Stimulated activated CD8-positive, alpha-beta memory T cell treated with anti-CD3 and anti-CD28 coated beads, Interleukin-4, amount 100 ng/mL, for 24 hours (primary cell): ENCODE measurements at places on chromosomes 2 and 18.

DNA sequence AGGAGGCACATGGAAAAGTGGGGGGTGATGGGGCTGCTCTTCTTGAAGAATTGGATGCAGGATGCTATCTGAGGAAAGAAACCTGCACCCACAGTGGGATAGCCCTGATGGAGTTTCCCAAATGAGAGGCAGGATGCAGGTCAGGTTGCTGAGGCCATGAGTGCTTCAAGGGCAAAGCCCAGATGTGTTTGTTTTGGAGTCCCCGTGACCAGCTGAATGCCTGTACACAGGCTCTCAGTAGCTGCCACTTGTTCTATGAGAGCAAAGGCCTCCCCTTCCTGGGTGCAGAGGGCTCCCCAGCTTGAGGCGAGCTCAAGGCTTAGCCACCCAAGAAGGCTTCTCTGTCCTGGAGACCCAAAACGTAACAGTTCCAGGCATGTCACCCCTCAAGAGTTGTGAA, 192.7 kb downstream of the SEPTIN10 start:
- DNase-seq, result no peak

DNA sequence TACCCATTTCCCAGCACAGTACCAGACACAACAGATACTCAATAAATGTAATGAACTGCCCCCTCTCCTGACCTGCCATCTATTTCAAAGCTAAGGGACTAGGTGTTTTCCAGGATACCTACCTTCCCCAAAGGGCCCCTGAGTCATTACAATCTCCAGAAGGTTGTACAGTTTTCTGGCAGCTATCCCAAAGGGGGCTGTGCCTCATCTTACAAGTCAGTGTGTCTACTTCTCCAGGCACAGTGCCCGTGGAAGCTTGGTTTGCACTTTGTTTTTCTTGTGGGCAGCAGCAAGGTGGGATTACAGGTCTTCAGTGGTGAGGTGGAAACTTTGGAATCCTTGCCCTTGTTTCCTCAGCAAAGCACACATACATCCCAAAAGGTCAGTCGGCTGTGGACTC, 62.8 kb upstream of the CYP26B1 start:
- DNase-seq, result no peak

DNA sequence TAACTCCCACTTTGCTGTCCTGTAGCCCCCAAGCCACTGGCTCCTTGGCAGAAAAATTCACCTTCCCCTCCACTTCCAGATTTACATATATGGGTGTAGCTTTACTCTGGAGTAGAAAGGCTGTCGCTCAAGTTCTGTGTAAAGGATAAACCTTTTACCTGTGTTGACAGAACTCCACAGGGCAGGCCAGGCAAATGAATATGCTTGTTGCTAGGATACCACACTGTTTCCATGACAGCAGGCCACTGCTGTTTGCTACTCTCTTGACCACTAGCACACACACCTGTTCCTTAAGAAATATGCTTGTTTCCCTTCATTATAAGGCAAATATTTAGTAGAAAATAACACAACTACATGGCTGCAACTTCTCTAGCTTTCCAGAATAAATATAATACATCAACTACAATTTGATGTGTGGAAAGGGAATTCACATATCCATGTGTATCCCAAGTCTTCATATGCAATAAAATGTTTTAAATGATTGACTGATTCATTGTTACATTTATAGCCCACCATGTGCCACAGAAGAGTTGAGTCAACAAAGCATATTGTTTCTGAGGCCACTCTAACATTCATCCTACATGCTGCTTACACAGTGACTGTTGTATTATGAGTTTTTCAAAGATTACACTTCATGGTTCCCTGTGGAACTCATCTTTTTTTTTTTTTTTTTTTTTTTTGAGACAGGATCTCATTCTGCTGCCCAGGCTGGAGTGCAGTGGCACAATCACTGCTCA, 56.2 kb upstream of the ROCK1 start:
- no peak for DNase-seq

- DNase-seq, result no peak
Measured at GRCh38 chr18:32668956-32669355, 103.9 kb downstream of the KLHL14 start.

- no peak for DNase-seq
Measured at GRCh38 chr2:242038928-242039341, 169.4 kb downstream of the RTP5 start.

GRCh38 chr2:109533823-109534222, 79.9 kb downstream of the SEPTIN10 start:
- no peak for DNase-seq

GRCh38 chr18:38244480-38244879, 678.9 kb upstream of the CELF4 start:
- DNase-seq, result no peak

- DNase-seq, result no peak
Measured at GRCh38 chr2:179837408-179837807, 24.0 kb downstream of the ZNF385B start.

DNA sequence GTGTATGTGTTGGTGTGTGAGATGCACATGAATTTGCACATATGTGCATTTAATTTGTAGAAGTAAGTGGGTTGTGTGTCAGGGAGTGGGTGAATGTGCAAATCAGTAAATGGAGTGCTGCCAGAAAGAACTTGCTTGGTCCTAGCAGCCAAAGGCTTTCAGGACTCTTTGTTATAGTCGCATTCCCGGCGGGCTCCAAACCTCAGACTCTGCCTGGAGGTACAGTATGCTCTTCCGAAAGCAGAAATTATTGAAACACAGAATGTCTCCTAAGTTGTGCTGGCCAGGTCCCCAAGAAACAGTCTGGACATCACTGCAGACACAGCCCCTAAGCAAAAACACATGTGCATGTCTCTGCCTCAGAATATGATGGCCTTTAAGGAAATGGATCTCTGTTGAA, 232.4 kb downstream of the INSIG2 start:
- DNase-seq, result no peak

DNA sequence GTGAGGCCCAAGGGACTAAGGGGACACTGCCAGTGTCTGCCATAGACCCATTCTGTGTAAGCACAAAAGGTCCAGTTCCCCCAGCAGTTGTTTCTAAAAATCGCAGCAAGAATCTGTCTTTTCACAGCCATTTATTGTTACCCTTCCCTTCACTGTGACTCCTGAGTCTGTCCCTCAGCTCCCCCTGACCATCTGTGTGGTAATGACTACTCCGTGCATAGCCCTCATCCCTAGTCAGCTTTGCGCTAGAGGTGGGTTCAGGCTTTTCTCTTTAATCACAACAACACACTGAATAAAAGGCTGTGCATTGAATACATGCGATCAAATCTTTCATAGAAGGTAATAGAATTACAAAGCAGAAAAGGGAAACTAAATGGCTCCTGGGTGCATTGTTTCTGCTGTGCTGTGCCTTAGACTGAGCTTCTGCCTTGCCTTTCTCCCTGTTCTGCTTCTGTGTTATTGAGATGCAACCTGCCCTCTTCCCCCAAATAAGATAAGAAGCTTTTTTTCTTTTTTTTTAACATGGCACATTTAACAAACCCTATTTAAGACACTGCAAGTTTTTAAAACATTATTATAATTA, 836.0 kb upstream of the CDH2 start:
- DNase-seq, result no peak

DNA sequence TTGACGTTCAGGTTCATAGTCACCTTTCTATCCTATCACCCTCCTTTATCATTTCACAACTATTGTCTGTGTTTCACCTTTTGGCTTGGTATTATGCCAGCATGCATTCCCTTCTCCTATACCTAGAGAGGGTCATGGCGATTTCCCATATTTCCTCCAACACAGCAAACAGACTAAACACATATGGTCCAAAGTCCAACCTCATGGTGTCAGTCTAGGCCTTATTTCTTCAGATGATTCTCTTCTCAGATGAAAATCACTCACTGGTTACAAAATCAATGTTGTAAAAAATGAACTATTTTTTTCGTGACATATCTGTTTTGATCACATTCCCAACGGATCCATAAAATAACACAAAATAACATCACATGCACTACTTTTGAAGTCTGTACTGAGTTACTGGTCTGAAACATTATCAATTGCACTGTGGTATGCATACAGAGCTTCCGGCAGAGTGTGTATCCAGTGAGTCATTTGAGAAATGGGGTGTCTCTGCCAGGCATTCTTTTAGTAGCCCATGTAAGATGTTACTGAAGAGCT, 204.8 kb upstream of the GALNT5 start:
- DNase-seq, result no peak

- DNase-seq, result no peak
Measured at GRCh38 chr2:19505-19904, 26.8 kb downstream of the FAM110C start.

DNA sequence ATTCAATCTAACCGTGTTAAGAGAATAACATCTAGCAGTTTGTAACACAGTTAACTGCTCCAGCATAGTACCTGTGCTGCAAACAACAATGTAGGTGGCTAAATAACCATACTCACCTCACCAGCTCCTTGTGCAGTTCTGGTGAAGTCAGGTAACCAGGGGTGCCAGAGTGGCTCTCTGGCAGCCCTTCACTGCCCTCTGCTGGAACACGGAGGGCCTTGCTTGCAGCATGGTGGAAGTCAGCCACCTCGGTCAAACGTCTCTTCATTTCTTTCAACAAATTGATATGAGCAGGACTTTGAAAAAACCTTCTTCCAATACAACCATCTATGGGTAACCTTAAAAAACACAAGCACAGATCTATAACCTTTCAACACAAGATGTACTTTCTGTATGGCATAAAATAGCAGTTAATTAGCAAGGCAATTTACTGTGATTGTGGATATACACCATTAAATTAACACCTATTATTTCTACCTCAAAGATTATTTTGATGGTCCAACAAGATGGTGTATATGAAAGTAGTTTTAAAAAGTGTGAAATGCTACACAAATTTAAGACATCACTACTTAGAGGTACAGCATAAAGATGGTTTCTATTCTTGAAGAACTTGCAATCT, 56.6 kb downstream of the EPG5 start:
- DNase-seq, result peak; percentile 52

DNA sequence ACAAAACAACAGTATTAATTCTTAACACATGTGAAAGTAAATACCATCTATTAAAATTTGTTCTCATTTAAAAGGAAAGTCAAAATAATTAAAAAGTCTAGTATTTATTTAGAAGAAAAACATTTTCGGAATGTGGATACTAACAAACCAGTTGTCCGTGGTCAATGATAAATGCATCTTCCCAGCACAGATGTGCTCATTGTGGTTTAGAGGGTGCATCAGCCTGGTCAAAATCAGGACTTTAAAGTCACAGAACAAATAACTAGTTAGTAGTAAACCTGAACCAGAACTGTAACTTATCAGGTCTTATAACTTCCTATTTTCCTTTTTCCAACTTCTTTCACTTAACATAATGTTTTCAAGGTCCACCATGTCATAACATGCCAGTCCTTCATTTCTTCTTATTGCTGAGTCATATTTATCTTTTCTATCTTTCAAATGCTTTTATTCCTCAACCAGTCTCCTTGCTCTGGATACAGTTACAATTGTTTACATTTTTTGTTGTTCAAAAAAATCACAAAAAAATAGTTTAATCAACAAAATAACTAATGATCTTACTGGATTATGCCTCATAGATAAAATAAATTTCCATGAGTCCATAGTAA, 55.8 kb downstream of the ID2 start:
- DNase-seq, result no peak

GRCh38 chr18:61955644-61956043, 62.8 kb upstream of the RNF152 start:
- DNase-seq, result no peak

GRCh38 chr2:241796209-241796608, 12.8 kb upstream of the NEU4 start:
- no peak for DNase-seq

DNA sequence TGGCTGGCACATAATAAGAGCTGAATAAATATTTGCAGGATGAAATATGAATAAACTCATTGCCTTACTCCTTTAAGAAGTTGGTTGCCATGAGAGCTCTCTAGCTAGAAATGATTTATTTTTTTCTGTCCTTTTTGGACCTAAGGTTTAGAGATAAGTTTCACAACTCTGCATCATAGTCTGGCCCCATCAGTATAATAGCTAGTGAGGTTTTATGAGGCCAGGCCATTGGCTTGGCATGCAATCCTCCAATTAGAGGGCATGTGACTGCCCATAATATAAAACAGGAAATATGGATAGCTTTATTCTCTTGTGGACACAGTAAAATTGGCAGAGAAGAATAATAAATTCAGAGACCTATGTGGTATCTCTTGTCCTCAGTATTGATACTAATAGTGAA, 26.2 kb upstream of the INSIG2 start:
- no peak for DNase-seq

DNA sequence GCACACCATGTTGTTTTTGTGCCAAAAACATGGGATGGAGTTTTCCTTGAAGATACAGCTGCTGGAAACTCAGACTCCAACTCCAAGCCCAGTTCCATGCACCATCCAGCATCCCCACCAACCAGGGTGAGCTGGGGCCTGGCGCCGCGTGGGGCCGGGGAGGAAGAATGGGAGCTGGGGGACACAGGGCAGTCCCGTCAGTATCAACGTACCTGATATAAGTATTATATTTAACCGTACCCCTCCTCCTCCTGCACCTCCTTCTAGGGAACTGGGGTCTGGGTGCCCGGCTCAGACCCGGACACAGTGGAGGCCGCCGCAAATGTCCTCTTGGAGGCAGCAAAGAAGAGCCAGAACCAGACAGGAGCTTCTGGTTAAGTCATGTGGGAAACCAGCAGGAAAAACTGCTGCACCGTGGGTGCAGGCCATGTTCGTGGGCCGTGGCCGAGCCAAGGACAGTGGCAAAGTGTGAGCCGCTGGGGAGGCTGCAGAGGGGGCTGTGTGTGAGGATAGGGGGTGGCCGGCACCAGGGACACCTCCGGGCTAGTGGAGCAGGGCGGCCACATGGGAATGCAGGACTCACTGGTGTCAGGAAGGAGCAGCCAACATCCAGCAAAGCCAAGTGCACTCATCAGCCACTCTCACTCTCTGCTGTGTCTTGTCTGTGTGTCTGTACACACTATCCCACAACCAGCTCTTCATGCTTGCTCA, 112.6 kb downstream of the TMEM18 start:
- no peak for DNase-seq

- no peak for DNase-seq
Measured at GRCh38 chr2:42227491-42227890, 58.3 kb downstream of the EML4 start.

DNA sequence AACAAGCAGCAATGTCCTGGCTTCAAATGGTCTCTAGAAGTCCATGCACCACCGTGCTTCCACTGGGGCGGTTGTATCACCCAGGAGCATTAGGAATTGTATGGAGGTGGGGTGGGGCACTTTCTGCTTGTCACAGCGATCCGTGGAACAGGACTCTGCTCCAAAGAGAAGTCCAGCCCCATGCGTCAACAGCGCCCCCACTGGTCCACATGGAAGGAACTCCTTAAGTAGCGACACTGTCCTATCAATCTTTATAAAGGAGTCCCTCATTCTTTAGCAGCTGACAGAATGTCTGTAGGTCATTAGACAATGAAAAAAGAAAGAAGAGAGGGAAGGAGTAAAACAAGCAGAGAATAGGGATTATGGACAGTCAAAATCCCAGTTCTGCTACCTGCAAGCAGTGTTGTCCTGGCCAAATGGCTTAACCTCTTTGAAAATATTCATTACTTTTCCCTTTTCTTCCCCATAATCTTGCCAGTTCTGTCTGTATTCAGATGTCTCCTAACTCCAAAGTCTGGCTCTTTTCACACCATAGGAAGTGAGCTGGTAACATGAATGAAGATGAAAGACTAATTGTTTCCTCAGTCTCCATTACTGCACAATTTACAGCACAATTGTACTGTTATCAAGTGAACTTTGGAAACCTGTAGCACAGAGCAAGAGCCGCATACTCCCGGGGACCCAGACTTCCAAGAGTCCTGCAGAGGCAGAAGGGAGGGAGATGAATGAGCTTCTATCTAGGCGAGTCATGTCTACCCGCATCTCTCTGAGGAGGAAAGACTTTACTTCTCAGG, 9.9 kb downstream of the NFE2L2 start:
- DNase-seq, result no peak
